ENCODE measurements at places on chromosomes 16 and 17. TPM values are rescaled to one million over a fixed set of nuclear protein-coding genes. Genes with fewer than 3 reads are reported as not detected.

GRCh38 chr17:79720705-79721292, 9.9 kb upstream of the ENPP7 start:
- no peak for DNase-seq

The SYNGR3 gene
- total RNA-seq: not detected

- no peak for DNase-seq
These were observed 34.4 kb upstream of the USP7 start for GRCh38 chr16:8998108-8998507.

DNA sequence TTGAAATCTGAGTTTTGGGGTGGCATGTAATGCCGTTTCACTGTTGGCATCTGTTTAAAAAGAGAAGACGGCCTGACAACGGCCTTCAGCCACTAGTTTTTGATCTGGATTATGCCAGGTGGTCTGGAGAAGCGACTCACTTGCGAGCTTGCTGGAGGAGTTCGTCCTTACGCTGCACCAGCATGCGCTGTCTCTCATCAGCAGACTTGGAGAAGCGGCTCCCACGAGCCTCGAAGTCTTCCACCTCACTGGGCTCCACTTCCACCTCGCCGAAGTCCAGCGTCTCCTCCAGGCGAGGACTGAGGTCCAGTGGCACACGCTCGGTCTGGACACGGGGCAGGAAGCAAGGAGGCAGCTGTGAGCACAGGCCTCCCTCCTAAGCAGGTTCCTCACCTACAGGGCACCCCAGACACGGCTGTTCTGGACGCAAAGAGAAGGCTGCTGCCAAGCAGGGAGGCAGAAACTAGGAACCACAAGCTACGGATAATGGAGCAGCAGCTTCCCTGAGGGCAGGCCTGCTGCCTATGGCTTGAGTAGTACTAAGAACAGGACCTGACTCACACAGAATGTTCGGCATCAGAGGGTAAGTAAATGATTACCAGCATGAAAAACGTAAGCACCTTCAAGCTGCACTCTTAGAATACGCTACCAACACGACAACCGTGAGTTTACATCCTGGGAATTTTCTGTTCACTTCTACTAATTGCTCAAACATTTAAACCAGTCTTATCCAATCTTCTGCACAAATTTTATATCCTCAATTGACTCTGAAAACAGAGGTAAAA, 61.4 kb downstream of the AMFR start:
- DNase-seq: no peak

DNA sequence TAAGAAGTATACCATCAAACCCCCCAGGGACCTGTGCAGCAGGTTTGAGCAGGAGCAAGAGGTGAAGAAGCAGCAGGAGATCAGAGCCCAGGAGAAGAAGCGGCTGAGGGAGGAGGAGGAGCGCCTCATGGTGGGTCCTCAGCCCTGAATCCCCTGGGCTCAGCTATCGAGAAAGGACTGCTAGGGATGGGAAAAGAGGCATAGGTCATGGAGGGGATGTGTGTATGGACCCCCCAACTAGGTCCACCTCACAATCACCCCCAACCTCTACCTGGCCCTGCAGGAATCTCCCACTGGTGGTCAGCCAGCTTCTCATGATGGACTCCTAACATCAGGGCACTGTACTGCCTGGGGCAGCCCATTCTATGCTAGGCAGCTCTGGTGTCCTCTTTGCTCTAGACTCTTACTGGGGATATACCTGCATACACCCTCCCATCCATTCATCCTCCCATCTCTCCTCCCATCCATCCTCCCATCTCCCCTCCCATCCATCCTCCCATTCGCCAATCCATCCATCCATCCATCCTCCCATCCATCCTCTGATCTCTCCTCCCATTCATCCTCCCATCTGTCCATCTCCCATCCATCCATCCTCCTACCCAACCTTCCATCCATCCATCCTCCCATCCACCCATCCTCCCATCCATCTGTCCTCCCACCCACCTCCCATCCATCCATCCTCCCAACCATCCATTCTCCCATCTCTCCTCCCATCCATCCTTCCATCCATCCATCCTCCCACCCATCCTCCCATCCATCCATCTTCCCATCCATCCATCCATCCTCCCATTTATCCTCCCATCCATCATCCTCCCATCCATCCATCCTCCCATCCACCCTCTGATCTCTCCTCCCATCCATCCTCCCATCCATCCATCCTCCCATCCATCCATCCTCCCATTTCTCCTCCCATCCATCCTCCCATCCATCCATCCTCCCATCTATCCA, 10.6 kb downstream of the DRC7 start:
- no peak for DNase-seq

- no peak for DNase-seq
These were observed 38.9 kb downstream of the KANSL1 start for GRCh38 chr17:46154151-46154816.

The CX3CL1 gene
- 14.1 TPM for total RNA-seq

- no peak for DNase-seq
These were observed 352.8 kb downstream of the CDH13 start for GRCh38 chr16:82979406-82980111.

DNA sequence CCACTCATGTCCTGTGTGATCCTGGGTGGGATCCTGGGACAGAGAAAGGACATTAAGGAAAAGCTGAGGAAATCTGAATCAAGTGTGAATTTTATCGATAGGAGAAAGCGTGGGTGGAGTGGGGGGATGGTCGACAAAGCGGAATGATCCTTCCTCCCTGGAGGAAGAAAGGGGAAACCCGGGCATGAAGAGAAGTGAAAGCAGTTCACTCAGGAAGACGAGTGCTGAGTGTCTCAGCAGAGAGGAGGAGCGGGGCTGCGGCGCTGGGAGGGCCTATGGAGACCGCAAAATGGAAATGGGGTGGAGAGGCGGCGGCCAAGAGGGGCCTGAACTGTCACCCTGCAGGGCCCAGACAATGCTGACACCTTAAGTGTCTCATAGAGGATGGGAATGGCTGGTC, 8.7 kb downstream of the ZDHHC7 start:
- no peak for DNase-seq

The HBM gene
- total RNA-seq: not detected

DNA sequence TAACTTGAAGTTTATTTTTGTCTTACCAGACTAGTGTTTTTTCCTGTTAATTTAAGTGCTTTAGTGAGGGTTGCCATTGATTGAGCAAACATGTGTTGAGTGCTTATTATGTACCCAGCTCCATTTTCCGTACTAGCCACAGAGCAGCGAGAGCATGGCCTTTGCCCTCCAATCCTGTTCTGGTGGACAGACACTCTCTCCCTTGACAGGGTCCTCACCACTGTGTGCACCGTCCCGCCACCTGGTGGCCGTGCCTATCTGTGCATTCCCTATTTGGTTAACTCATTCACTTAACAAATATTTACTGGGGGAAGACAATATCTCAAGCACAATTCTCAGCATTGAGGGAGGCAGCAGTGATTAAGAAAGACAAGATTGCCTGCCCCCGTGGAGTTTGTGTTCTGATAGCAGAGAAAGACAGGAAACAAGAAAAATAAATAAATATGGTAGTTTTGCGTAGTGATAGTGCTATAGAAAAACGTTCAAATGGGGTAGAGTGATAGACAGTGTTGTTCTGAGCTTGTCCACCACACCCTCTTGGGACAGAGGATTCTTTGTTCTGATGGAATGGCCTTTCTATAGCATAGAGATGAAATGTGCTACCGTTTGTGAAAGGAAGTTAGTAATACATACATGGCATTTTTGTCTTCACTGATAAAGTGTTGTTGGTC, 13.0 kb downstream of the CDH13 start:
- no peak for DNase-seq

The CNGB1 gene
- not detected for total RNA-seq

Measured in suprapubic skin (tissue), 4 donors.